ENCODE measurements at places on chromosomes 6 and 20. TPM values are rescaled to one million over a fixed set of nuclear protein-coding genes. Genes with fewer than 3 reads are reported as not detected.

DNA sequence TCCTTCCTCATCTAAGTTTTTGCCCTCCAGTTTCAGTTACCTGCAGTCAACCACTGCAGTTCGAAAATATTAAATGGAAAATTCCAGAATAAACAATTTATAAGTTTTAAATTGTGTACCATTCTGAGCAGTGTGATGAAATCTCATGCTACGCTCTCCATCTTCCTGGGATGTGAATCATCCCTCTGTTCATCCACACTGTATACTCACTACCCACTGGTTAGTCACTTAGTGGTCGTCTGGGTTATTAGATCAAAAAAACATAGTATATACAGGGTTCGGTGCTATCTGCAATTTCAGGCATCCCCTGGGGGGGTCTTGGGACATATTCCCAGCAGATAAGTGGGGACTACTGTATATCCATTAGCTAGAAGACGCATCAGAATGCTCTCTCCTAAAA, 151.9 kb upstream of the SLC22A16 start:
- H3K27ac ChIP-seq: no peak overlapping the region
- no peak overlapping the region for H3K4me3 ChIP-seq
- H3K4me1 ChIP-seq: peaks cover 2% of the 10 kb centered on the region
- H3K27me3 ChIP-seq: no peaks in the 10 kb centered on the region

DNA sequence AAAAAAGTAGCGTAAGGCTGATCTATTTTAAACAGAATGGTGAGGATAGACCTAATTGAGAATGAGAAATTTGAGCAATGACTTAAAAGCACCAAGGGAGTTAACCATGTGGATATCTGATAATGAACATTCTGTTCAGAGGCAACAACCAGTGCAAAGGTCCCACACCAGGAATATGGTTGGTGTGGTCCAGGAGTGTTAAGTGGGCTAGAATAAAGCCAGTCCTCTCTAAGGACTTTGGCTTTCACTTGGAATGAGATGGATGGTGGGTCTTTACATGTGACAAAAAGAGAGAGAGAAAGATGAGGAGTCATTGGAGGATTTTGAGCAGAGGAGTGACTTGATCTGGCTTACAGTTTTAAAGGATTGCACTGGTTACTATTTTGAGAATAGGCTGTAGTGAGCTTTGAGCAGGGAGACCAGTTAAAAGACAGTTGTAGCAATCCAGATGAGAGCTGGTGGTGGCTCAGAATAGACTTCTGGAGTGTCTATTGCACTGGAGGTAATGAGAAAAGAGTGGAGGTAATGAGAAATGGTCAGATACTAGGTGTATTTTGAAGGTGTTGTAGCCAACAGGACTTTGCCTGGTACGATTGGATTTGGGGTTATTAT, 89.8 kb downstream of the SCAF8 start:
- peaks cover 35% of the 10 kb centered on the region for H3K36me3 ChIP-seq
- H3K4me3 ChIP-seq: no peak overlapping the region
- no peaks in the 10 kb centered on the region for H3K4me1 ChIP-seq
- peak overlapping the region; percentile 6 for H3K27ac ChIP-seq
- H3K27me3 ChIP-seq: no peaks in the 10 kb centered on the region
- DNase-seq: no peak

DNA sequence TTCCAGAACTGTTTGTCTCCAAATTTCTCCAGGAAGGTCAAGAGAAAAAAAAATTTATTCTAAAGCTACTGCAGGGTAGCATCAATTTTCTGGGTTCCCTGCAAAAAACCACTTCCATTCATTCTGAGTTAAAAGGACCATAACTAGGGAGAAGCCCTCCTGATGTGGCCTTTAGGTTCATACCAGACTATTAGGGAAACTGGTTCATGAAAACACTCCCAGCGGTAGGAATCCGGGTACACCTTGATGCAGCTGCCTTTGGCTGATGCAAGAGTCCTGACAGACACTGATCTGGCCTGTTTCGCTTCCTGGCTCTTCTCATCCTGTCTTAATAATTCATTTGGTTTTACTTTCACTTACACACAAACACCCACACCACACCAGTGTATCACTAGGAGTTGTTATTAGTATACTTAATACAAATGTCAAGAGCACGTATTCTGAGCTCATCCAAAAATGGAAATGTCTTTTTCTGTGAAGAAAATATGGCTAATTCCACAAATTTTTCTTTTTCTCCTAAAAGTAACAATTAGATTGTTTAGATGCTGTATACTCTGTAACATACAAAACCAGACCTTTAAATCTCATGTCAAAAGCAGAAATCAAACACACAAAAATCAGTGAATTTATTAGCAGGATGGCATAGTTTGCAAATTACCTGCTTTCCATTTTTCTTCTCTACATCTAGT, 38.4 kb upstream of the ARHGAP18 start:
- no peaks in the 10 kb centered on the region for H3K27me3 ChIP-seq
- peak overlapping the region; percentile 85 for H3K4me3 ChIP-seq
- DNase-seq: peak; percentile 41
- peak overlapping the region; percentile 97 for H3K27ac ChIP-seq
- H3K4me1 ChIP-seq: peaks cover 57% of the 10 kb centered on the region

GRCh38 chr20:46306743-46307138, 1.6 kb downstream of the CDH22 start:
- peaks cover 58% of the 10 kb centered on the region for H3K27me3 ChIP-seq
- H3K4me3 ChIP-seq: peak overlapping the region; percentile 9
- H3K27ac ChIP-seq: no peak overlapping the region
- no peak for DNase-seq

- H3K4me1 ChIP-seq: peaks cover 21% of the 10 kb centered on the region
- no peak overlapping the region for H3K4me3 ChIP-seq
- H3K27me3 ChIP-seq: no peaks in the 10 kb centered on the region
- peaks cover 26% of the 10 kb centered on the region for H3K36me3 ChIP-seq
Measured at GRCh38 chr6:20845592-20845991, 311.3 kb downstream of the CDKAL1 start.

DNA sequence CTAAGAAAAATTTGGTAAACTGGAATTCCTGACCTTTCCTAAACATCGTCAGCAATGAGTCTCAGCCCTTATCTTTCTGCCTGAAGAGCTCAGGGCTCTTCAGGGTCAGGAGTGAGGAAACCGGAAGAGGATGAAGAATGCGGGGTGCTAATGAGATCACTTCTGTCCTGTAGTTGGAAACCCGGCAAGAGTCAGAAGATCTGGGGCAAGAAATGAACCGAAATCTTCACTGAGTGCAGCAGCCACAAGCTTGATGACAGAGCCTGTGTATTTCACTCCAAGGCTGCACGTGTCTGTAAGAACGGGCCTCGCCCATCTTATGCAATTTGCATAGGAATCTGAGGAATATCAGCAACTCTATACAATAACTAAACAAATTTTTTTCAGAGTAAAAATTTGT, 60.4 kb upstream of the QKI start:
- DNase-seq: no peak
- no peaks in the 10 kb centered on the region for H3K4me1 ChIP-seq
- H3K27me3 ChIP-seq: no peaks in the 10 kb centered on the region
- no peak overlapping the region for H3K4me3 ChIP-seq
- no peak overlapping the region for H3K27ac ChIP-seq
- no peaks in the 10 kb centered on the region for H3K36me3 ChIP-seq

DNA sequence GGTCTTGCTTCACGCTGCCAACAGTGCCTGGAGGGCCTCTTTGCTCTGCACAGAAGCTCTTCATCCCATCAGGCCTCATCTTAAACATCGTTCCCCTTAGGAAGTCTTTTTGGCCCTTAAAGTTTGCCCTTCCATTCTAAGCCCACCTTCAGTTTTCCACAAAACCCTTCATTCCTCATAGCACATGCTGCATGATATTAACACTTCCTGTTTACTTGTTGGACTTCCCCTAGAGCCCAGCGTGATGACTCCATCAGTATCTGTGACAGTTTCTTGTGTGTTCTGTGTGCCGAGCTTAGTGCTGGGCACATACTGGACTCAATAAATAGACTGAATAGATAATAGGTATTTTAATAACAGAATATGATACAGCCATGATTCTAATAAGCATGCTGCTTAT, 2.2 kb downstream of the NT5DC1 start:
- no peaks in the 10 kb centered on the region for H3K27me3 ChIP-seq
- peaks cover 4% of the 10 kb centered on the region for H3K36me3 ChIP-seq
- no peak overlapping the region for H3K4me3 ChIP-seq

GRCh38 chr6:167331565-167331964, 6.7 kb downstream of the TTLL2 start:
- no peak overlapping the region for H3K27ac ChIP-seq
- H3K27me3 ChIP-seq: peaks cover 7% of the 10 kb centered on the region
- no peak overlapping the region for H3K4me3 ChIP-seq
- no peaks in the 10 kb centered on the region for H3K4me1 ChIP-seq

DNA sequence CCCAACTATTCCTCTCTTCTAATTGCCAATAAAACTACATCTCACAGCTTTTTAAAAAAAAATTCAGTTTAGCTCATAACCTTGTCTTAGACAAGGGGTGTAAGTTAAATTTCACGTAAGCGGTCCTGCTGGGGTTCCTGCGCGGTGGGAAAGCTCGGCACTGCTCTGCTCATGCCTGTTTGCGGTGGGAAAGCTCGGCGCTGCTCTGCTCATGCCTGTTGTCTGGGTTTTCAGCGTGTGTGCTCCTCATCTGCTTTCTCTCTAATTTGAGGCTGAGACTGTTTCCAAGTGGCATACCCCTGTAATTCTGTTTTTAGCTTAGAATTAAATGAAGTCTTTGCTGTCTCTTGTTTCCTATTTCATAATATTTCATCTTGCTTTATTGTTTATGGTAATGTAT, 18.6 kb downstream of the ARID1B start:
- H3K4me1 ChIP-seq: peaks cover 15% of the 10 kb centered on the region
- no peak overlapping the region for H3K4me3 ChIP-seq
- no peak for DNase-seq
- H3K36me3 ChIP-seq: peaks cover 11% of the 10 kb centered on the region

DNA sequence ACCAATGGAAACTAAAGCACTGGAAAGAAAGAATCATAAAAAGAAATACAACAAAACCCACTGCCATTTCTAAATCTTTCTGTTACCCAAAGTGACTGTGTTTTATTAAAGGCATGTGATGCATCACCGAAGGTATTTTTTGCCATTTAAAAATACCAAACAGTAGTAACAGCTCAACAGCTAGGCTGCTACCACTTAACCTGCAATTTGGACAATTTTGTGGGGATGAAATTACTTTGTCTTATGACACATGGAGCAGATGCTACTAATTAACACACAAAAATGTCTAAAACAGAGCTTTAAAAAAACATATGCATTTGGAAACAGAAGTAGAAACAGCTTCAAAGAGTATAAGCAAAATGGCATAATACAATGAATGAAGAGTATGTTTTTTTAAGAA, 97.4 kb downstream of the ATXN1 start:
- DNase-seq: no peak
- H3K36me3 ChIP-seq: peaks cover 30% of the 10 kb centered on the region
- no peaks in the 10 kb centered on the region for H3K27me3 ChIP-seq
- no peak overlapping the region for H3K4me3 ChIP-seq
- peaks cover 14% of the 10 kb centered on the region for H3K4me1 ChIP-seq
- H3K27ac ChIP-seq: no peak overlapping the region

GRCh38 chr6:137353346-137353745, 134.2 kb upstream of the IFNGR1 start:
- peaks cover 2% of the 10 kb centered on the region for H3K4me1 ChIP-seq
- no peak overlapping the region for H3K27ac ChIP-seq
- no peak overlapping the region for H3K4me3 ChIP-seq
- no peaks in the 10 kb centered on the region for H3K36me3 ChIP-seq
- DNase-seq: no peak
- H3K27me3 ChIP-seq: peaks cover 2% of the 10 kb centered on the region

- H3K36me3 ChIP-seq: no peaks in the 10 kb centered on the region
- no peak for DNase-seq
- H3K27me3 ChIP-seq: no peaks in the 10 kb centered on the region
- H3K4me3 ChIP-seq: no peak overlapping the region
- no peak overlapping the region for H3K27ac ChIP-seq
Measured at GRCh38 chr6:77015350-77015749, 447.9 kb downstream of the HTR1B start.

The IRF4 gene
- 95.1 TPM for total RNA-seq

DNA sequence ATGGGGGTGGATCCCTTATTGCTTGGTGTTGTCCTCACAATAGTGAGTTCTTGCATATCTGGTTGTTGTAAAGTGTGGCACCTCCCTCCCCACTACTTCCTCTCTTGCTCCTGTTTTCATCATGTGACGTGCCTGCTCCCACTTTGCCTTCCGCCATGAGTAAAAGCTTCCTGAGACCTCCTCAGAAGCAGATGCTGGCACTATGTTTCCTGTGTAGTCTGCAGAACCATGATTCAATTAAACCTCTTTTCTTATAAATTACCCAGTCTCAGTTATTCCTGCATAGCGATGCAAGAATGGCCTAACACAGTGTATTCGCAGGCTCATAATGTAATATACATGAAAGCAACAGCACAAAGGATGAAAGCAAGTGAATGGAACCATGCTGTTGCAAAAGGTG, 28.4 kb upstream of the ANKRD60 start:
- H3K27me3 ChIP-seq: no peaks in the 10 kb centered on the region
- no peak for DNase-seq
- H3K36me3 ChIP-seq: peaks cover 36% of the 10 kb centered on the region
- peaks cover 8% of the 10 kb centered on the region for H3K4me1 ChIP-seq

DNA sequence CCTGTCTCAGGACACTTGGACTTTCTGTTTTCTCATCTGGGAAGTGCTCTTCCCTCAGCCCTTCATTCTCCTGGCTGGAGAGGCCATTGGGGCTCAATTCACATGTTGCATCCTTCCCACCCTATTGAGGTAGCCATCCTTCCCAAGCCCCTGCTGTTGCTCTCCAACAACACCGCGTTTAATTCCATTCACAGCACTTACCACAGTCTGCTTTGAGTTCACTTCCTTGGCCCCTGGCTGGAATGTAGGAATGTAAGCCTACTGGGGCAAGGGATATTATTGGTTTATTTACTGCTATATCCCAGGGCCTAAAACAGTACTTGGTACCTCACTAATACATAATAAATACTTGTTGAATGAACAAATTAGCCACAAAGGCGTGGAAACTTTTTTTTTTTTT, 6.7 kb upstream of the GFOD1 start:
- no peak overlapping the region for H3K27ac ChIP-seq
- H3K4me3 ChIP-seq: no peak overlapping the region
- peaks cover 15% of the 10 kb centered on the region for H3K27me3 ChIP-seq
- no peaks in the 10 kb centered on the region for H3K36me3 ChIP-seq
- H3K4me1 ChIP-seq: no peaks in the 10 kb centered on the region
- no peak for DNase-seq

The RAET1L gene
- total RNA-seq: not detected

DNA sequence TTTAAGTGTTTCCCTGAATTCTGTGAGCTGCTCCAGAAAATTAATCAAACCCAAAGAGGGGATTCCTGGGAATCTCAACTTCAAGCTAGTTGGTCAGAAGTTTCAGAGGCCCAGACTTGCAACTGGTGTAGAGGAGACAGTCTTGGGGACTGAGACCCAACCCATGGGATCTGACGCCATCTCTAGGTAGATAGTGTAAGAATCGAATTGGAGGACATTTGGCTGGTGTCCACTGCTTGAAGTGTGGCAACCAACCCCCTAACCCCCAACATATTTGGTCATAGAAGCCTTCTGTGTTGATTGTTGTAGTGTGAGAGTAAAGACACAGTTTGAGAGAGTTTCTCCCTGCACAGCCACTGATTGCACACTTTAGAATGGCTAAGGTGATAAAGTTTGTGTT, 103.5 kb upstream of the CARMIL1 start:
- DNase-seq: no peak
- no peak overlapping the region for H3K4me3 ChIP-seq
- no peaks in the 10 kb centered on the region for H3K27me3 ChIP-seq
- no peak overlapping the region for H3K27ac ChIP-seq

Data from activated naive CD8-positive, alpha-beta T cell treated with anti-CD3 and anti-CD28 coated beads, Interleukin-2, amount 10 ng/mL, durations not matched to agents 7 days and 5 days (primary cell).